IPS-NIHi11 (cell line): ENCODE measurements at places on chromosomes 1 and 21.

DNA sequence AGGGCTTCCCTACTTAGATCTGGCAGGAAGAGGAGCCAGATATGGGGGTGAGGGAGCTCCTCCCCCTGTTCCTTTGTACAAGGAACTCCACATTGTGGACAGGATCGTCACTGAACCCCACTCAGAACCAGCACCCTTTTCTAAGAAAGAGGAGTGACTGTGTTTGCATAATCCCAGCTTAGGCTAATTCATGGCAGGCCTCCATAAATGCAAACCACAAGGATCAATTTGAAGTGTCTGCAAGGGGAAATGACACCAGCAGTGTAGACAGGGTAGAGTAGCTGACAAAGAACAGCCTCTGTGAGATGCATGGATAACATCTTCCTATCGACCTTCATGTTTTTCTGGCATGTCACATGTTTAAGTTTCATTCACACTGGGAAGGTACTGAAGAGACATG is 11.7 kb downstream of the MX1 start:
- DNase-seq: no peak

GRCh38 chr1:143698016-143698415 is 273.8 kb downstream of the FAM72C start:
- peak; percentile 24 for DNase-seq

DNA sequence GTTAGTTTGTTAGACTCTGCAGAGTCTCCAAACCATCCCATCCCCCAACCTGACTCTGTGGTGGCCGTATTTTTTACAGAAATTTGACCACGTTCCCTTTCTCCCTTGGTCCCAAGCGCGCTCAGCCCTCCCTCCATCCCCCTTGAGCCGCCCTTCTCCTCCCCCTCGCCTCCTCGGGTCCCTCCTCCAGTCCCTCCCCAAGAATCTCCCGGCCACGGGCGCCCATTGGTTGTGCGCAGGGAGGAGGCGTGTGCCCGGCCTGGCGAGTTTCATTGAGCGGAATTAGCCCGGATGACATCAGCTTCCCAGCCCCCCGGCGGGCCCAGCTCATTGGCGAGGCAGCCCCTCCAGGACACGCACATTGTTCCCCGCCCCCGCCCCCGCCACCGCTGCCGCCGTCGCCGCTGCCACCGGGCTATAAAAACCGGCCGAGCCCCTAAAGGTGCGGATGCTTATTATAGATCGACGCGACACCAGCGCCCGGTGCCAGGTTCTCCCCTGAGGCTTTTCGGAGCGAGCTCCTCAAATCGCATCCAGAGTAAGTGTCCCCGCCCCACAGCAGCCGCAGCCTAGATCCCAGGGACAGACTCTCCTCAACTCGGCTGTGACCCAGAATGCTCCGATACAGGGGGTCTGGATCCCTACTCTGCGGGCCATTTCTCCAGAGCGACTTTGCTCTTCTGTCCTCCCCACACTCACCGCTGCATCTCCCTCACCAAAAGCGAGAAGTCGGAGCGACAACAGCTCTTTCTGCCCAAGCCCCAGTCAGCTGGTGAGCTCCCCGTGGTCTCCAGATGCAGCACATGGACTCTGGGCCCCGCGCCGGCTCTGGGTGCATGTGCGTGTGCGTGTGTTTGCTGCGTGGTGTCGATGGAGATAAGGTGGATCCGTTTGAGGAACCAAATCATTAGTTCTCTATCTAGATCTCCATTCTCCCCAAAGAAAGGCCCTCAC is at the start of gene OLIG2:
OLIG2 (plus strand) TSS at position 447 of the 954 bp plus-strand sequence. CDS start 928 bp downstream, outside the sequence.
- DNase-seq: peak; percentile 93

DNA sequence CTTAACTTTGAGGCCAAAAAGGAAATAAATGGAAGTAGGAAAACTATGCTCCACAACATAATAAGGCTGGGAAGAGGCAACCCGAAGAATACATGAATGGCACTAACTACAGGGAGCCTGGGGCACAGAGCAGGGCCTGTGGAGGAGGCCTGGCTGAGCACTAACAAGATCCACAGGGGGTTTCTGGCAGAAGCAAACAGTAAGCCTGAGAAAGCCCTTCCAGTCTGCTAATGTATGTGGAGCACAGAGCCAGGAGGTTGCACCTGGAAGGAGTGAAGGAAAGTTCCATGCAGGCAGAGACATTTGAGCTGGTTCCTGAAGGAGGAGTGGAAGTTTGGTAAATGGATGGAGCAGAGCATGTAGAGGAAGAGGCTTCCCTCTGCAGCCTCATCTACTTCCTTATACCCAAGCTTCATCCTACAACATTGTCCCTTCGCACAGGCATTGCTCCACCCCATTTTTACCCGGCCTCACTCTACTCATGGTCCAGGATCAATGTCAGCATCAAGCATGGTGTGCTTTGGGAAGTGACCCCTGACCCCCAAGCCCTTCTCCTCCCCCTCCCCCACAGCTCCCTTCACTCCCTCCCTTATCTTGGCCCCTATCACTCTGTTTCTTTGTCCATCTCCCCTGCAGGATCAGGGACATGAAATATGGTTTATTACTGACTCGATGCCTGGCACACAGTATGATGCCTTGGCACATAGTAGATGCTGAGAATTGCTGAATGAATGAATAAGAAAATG is 23.3 kb downstream of the SHISA4 start:
- DNase-seq: peak; percentile 46

DNA sequence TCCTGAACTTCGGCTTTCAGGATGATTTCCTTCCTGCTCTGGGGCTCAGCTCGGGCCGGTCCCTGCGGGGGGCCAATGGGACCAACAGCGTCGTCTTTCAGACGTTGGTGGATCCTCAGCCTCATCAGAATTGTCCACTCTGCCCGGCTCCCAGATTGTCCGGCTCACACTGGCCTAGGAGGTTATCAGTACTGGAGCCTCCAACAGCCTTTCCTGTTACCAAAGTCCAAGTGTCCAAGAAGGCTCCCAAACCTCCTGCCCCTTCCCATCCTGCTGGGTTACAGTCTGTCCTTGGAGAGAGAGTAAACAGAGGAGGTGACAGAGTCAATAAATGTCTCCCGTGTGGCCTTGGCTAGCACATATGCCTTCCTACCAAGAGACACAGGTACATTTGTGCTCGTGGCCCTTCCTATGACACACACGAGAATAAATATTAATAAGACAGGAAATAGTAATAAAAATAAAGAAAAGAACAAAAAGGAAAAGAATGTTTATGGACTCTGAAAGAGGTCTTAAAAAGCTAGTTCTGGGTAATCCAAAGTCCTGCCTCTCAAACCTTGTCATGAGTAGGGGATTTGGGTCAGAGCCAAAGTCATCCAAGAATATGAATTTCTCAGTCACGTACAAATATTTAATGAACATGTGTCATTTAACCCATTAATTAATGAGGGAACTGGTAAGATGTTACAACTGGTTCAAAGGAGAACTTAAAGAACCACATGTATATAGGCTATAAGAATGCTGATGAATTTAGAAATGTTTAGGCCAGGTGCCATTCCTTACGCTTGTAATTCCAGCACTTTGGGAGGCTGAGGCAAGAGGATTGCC is 80.8 kb upstream of the SLC2A1 start:
- DNase-seq: no peak

GRCh38 chr1:80909172-80909784 is 891.5 kb upstream of the ADGRL2 start:
- no peak for DNase-seq

DNA sequence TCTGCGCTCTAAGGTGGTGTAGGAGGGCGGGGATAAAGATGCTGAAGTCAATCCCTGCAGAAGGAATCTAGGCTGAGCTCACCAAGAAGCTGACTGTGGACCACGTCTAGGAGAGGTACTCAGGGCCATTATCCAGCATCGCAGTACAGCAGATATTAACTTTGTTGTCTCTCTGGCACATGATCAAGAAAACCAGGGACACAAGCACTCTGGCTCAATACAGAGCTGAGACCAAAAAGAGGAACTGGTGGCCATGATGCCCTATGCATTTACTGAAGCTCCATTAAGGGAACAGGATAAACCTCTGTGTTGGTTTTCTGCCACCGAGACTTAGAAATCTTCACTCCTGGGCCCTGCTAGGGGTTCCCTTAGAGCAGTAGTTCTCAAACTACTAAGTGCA is 38.0 kb upstream of the ANGPTL7 start:
- no peak for DNase-seq
